Renal cortical epithelial cell (primary cell): ENCODE measurements at places on chromosomes 13 and 19. TPM values are rescaled to one million over a fixed set of nuclear protein-coding genes. Genes with fewer than 3 reads are reported as not detected.

PRR36 gene
- 0.17 and 0.35 TPM in 2 replicates for total RNA-seq

SNRPD2 gene
- total RNA-seq, result 120 and 333 TPM in 2 replicates

ZNF846 gene
- total RNA-seq, result 2.1 and 25.8 TPM in 2 replicates

REEP6 gene
- total RNA-seq, result 4.9 and 8.7 TPM in 2 replicates

ATP12A gene
- not detected in 2 replicates for total RNA-seq

CGB5 gene
- total RNA-seq, result not detected in 2 replicates

SYCN gene
- not detected in 2 replicates for total RNA-seq

TEX26 gene
- total RNA-seq, result not detected in 2 replicates

IGFL3 gene
- not detected in 2 replicates for total RNA-seq

IZUMO2 gene
- not detected in 2 replicates for total RNA-seq

FLT1 gene
- 0.05 and 3.1 TPM in 2 replicates for total RNA-seq

BTBD2 gene
- total RNA-seq, result 31.4 and 144 TPM in 2 replicates

LILRB4 gene
- total RNA-seq, result not detected in 2 replicates

GGN gene
- 0.80 and 1.7 TPM in 2 replicates for total RNA-seq

HIF3A gene
- total RNA-seq, result 1.1 TPM in 1 of 2 replicates, not detected in the other

PRR12 gene
- total RNA-seq, result 0.87 and 8.7 TPM in 2 replicates

KLK12 gene
- total RNA-seq, result not detected in 2 replicates

AP1M2 gene
- 2.0 and 70.5 TPM in 2 replicates for total RNA-seq

UBE2L5 gene
- not detected in 2 replicates for total RNA-seq

MADCAM1 gene
- total RNA-seq, result 0.05 TPM in 1 of 2 replicates, not detected in the other

ANGPTL8 gene
- not detected in 2 replicates for total RNA-seq

ZNF681 gene
- 2.3 and 2.8 TPM in 2 replicates for total RNA-seq

GGACT gene
- total RNA-seq, result 6.1 and 7.8 TPM in 2 replicates

ATP8B3 gene
- total RNA-seq, result 2.4 and 4.2 TPM in 2 replicates

AMER2 gene
- total RNA-seq, result not detected in 2 replicates

SYNGR4 gene
- not detected in 2 replicates for total RNA-seq

SCEL gene
- 4.6 and 255 TPM in 2 replicates for total RNA-seq

IL4I1 gene
- total RNA-seq, result 4.9 and 25.7 TPM in 2 replicates

ZNF486 gene
- 38.0 and 39.8 TPM in 2 replicates for total RNA-seq

DCLK1 gene
- 12.0 and 12.2 TPM in 2 replicates for total RNA-seq

B9D2 gene
- 7.4 and 10.1 TPM in 2 replicates for total RNA-seq

BCL2L12 gene
- 1.9 and 5.9 TPM in 2 replicates for total RNA-seq

EFNB2 gene
- total RNA-seq, result 27.4 and 31.0 TPM in 2 replicates

LAIR1 gene
- total RNA-seq, result not detected in 2 replicates

NKG7 gene
- not detected in 2 replicates for total RNA-seq

GRK1 gene
- total RNA-seq, result 0.17 TPM in 1 of 2 replicates, not detected in the other

RASGRP4 gene
- total RNA-seq, result not detected in 2 replicates

CCDC124 gene
- total RNA-seq, result 25.0 and 55.6 TPM in 2 replicates

KIRREL2 gene
- total RNA-seq, result not detected in 2 replicates

SIGLEC10 gene
- not detected in 2 replicates for total RNA-seq

KIR2DL1 gene
- total RNA-seq, result not detected in 2 replicates

TSHZ3 gene
- total RNA-seq, result 0.52 and 1.6 TPM in 2 replicates

C19orf18 gene
- total RNA-seq, result 0.15 TPM in 1 of 2 replicates, not detected in the other

FOXA3 gene
- total RNA-seq, result 0.52 and 1.5 TPM in 2 replicates

NPAS1 gene
- 0.52 and 0.55 TPM in 2 replicates for total RNA-seq

MYO16 gene
- total RNA-seq, result 0.15 and 0.17 TPM in 2 replicates

SLC1A6 gene
- total RNA-seq, result not detected in 2 replicates

F10 gene
- total RNA-seq, result 0.10 and 1.0 TPM in 2 replicates

ZNF534 gene
- not detected in 2 replicates for total RNA-seq

TRPC4 gene
- 0.15 and 0.52 TPM in 2 replicates for total RNA-seq

TNNI3 gene
- total RNA-seq, result 0.15 TPM in 1 of 2 replicates, not detected in the other

RFPL4AL1 gene
- 0.87 TPM in 1 of 2 replicates, not detected in the other for total RNA-seq

TIMM29 gene
- 38.9 and 48.6 TPM in 2 replicates for total RNA-seq

C1QTNF9B gene
- not detected in 2 replicates for total RNA-seq

HSPB6 gene
- total RNA-seq, result 0.52 and 0.65 TPM in 2 replicates

ZNF709 gene
- 5.2 and 8.1 TPM in 2 replicates for total RNA-seq

DNAAF3 gene
- 2.8 and 2.9 TPM in 2 replicates for total RNA-seq
